ENCODE measurements at places on chromosomes 11 and 22. TPM values are rescaled to one million over a fixed set of nuclear protein-coding genes. Genes with fewer than 3 reads are reported as not detected.

DNA sequence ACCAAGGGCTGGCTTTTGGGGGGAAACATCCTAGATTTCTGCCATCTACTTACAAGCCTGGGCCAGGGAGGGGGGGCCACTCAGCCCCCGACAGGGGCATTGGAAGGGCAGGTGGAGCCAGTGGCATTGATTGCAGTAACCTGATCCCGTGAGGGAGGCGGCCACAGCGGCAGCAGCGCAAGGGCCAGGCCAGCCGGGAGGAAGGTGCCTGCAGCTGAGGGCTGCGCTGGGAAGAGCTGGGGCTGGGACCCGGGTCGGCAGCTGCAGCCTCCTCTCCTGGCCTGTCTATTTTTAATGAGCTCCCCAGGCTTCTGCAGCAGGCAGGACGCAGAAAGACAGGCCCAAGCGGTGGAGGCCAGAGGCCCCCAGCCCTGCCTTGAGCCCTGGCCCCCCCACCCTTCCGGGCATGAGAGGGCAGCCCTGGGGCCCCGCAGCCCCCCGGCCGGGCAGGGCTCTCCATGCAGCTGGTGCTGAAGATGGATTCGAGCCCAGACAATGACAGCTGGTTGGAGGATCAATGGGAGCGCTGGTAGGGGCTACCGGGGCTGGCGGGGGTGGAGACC, 10.6 kb downstream of the FREY1 start:
- H3K4me3 ChIP-seq, result no peak overlapping the region
- H3K36me3 ChIP-seq, result no peaks in the 10 kb centered on the region
- H3K27me3 ChIP-seq, result peaks cover 69% of the 10 kb centered on the region
- DNase-seq, result no peak
- peaks cover 23% of the 10 kb centered on the region for H3K4me1 ChIP-seq
- no peak overlapping the region for H3K27ac ChIP-seq

GRCh38 chr11:1883346-1884302, 8.1 kb downstream of the PRR33 start:
- no peak for DNase-seq
- H3K27ac ChIP-seq, result no peak overlapping the region
- no peaks in the 10 kb centered on the region for H3K27me3 ChIP-seq
- H3K36me3 ChIP-seq, result peaks cover 51% of the 10 kb centered on the region

DNA sequence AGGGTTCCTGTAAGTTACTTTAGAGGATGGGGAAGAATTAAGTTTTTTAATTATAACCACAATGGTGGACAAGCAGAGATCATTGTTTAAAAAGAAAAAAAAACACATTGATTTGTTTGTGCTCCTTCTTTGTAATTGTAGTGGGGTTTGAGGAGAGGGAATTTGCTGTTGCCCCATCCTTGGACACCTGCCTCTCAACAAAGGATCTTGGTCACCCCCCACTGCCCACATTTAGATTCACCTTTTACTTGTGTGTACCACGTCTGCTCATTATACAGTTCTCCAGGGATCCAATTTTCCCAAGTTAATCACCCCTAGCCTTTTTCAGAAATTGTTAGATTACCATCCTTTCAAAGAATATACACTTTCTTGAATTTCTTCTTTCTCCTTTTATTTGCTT, 53.0 kb downstream of the DNAJC24 start:
- H3K36me3 ChIP-seq, result no peaks in the 10 kb centered on the region
- no peaks in the 10 kb centered on the region for H3K4me1 ChIP-seq
- no peak overlapping the region for H3K4me3 ChIP-seq
- no peaks in the 10 kb centered on the region for H3K27me3 ChIP-seq
- DNase-seq, result no peak
- no peak overlapping the region for H3K27ac ChIP-seq

GRCh38 chr11:14546672-14547071, 26.5 kb upstream of the PSMA1 start:
- no peaks in the 10 kb centered on the region for H3K4me1 ChIP-seq
- no peak for DNase-seq
- no peaks in the 10 kb centered on the region for H3K27me3 ChIP-seq
- H3K4me3 ChIP-seq, result no peak overlapping the region

- H3K4me3 ChIP-seq, result no peak overlapping the region
- peaks cover 96% of the 10 kb centered on the region for H3K36me3 ChIP-seq
- H3K27ac ChIP-seq, result no peak overlapping the region
- H3K4me1 ChIP-seq, result peaks cover 8% of the 10 kb centered on the region
Observed at GRCh38 chr22:50218996-50219727, 18.4 kb downstream of the SELENOO start.

GRCh38 chr11:76659672-76660532, 10.6 kb downstream of the LRRC32 start:
- no peak overlapping the region for H3K27ac ChIP-seq
- peaks cover 31% of the 10 kb centered on the region for H3K36me3 ChIP-seq
- no peak overlapping the region for H3K4me3 ChIP-seq
- H3K4me1 ChIP-seq, result peaks cover 18% of the 10 kb centered on the region
- no peak for DNase-seq

DNA sequence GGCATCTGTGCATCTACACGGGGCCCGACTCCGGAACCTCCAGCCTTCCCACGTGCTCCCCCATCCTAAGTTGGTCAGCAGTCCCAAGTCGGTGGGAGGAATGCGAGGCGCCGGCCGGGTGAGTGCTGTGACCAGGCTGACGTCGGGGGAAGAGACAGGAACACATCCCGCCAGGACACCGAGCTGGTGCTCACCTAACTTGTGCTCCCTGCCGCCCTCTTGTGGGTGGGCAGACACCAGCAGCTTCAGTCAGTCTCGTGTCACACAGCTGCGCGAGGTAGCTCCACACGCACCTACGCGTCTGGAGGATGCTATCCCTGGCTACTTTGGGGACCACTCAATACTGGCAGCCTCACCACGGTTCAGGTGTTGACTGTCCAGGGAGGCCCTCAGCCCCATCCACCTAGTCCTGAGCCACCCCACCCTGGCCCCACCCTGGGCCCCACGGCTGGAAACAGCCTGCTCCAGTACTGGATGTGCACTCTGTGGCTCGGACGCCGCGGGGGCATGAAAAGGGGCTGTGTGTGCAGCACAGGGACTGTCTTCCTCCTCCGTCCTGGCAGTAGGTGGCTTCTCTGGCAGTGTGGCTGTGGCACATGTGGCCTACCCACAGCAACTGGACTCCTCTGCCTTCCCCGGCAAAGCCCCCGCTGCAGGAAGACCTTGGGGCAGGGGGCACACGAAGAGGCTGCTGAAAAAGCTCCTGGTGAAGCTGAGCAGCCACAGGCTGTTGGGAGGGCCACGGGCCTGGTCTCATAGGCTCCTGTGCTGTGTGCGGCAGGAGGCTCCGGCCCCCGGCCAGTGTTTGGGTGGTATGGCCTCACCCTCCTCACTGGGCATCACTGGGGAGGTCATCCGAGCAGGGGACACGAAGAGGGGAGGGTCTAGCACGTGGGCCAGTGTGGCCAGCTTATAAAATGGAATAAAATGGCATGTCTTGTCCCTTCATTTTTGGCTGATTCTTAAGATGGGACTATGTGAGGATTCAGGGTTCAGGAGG, 11.2 kb upstream of the BID start:
- peaks cover 33% of the 10 kb centered on the region for H3K4me1 ChIP-seq
- peak overlapping the region; percentile 55 for H3K27ac ChIP-seq
- peak; percentile 79 for DNase-seq
- no peak overlapping the region for H3K4me3 ChIP-seq
- peaks cover 33% of the 10 kb centered on the region for H3K36me3 ChIP-seq
- no peaks in the 10 kb centered on the region for H3K27me3 ChIP-seq

DNA sequence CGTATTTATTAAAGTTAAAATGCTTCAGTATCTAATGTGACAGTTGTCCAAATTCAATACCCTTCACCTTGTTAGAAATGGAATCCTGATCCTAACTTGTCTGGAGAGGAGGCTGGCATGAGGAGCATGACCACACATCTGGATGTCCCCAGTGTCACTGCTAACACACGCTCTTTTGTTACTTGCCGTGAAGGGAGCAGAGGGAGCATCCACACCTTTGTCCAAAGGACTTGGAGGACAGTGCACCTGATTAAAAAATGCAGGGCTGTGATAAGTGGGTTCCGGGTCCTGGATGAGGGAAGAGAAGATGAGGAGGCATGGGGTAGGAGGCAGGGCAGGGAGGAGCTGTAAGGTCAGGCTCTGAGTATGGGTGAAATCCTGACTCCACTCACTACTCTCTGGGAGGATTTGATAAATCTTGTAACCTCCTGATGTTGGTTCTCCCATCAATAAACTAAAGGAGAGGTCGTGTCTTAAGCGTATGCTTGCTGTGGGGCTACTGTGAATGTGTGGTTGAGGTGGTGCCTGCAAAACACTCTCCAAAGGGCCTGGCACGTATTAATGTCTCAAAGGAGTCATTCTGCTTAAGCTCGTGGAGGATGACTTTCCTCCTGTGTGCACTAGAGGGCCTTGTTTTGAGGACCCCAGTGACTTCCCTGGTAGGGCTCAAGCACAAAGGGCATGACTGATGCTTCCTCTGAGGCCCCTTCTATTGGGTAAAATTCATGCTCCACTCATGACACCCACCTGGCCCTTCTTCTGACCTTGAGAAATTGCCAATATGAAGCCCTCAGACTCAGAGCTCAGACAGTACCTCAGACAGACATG, 16.8 kb upstream of the IGLL5 start:
- DNase-seq, result no peak
- no peaks in the 10 kb centered on the region for H3K4me1 ChIP-seq
- peaks cover 34% of the 10 kb centered on the region for H3K27me3 ChIP-seq

DNA sequence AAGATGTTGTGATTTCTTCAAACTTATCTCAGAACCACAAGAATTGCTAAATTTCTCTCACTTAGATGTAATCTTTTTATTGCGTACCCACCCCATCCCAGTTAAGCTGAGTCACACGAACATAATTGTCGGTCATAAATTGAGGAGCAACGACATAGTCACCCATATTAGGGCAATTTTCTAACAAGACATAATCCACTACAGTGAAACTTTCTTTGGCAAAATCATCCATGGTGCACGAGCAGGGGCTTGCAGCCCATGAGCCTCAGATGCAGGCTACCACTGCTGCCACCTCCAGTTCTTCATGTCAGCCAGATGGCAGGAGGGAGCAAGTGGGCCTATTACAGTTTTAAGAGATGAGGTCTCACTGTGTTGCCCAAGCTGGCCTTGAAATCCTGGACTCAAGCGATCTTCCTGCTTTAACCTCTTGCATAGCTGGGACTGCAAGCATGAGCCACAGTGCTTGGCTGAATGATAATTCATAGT, 70.3 kb upstream of the GRK2 start:
- H3K27ac ChIP-seq, result no peak overlapping the region
- H3K36me3 ChIP-seq, result peaks cover 58% of the 10 kb centered on the region
- no peak overlapping the region for H3K4me3 ChIP-seq
- H3K27me3 ChIP-seq, result no peaks in the 10 kb centered on the region
- no peak for DNase-seq

- no peaks in the 10 kb centered on the region for H3K27me3 ChIP-seq
- no peak overlapping the region for H3K27ac ChIP-seq
- no peak for DNase-seq
- H3K36me3 ChIP-seq, result peaks cover 100% of the 10 kb centered on the region
Observed at GRCh38 chr22:30017375-30018223, 62.7 kb upstream of the HORMAD2 start.

DNA sequence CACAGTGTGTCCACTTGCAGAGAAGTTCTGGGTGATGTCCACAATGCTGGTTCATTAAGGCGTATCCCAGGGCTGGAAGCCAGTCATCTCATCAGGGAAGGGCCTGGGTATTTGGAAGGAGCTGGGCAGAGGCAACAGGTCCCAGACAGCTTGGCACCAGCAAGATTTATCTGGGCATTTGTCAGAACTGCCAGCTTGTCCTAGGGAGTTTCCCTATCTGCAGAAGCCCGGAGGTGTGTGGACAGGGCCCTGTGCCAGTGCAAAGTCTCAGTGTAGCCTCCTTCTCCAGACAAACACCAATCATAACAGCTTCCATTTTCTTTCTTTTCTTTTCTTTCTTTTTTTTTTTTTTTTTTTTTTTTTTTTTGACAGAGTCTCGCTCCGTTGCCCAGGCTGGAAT, 125.3 kb upstream of the TIMP3 start:
- H3K27ac ChIP-seq, result no peak overlapping the region
- H3K4me1 ChIP-seq, result peaks cover 16% of the 10 kb centered on the region
- H3K36me3 ChIP-seq, result no peaks in the 10 kb centered on the region
- H3K27me3 ChIP-seq, result no peaks in the 10 kb centered on the region
- no peak overlapping the region for H3K4me3 ChIP-seq

DNA sequence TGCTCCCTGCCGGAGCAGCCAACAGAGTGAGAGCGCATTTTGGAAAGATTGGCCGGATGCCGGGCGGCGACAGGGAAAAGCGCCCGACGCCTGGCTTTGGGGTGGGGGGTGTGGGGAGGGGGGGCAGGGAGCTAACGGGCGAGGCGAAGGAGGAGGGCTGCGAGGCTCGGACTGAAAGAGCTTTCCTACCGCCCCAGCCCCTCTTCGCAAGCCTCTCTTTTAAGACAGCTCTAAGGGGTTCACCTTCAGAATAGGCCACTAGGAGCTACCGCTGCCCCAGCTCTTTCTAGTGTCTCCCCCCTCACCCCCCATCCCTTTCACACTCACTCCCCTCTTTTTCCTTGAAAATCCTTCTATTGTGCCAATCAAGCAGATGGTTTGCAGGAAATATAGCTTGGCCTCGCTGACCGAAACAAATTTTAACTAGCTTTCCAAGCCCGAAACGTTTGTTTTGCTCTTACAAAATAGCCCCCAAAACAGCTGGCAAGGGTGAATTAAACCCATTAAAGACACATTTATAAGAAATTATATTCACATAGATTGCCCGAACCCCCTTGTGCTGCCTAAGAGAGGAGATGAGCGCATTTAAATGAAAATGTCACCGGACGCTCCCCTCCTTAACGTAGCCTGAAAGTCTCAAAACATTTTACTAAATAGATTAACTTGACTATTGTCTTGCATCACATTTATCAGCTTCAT, 3.7 kb upstream of the DBX1 start:
- peaks cover 28% of the 10 kb centered on the region for H3K27me3 ChIP-seq
- no peak for DNase-seq
- H3K4me1 ChIP-seq, result peaks cover 14% of the 10 kb centered on the region
- H3K36me3 ChIP-seq, result no peaks in the 10 kb centered on the region
- no peak overlapping the region for H3K27ac ChIP-seq

GRCh38 chr11:105699203-105699602, 89.3 kb downstream of the GRIA4 start:
- no peaks in the 10 kb centered on the region for H3K27me3 ChIP-seq
- H3K36me3 ChIP-seq, result no peaks in the 10 kb centered on the region
- no peak overlapping the region for H3K4me3 ChIP-seq
- no peak overlapping the region for H3K27ac ChIP-seq
- no peak for DNase-seq

GRCh38 chr11:32962016-32962415, 53.7 kb upstream of the DEPDC7 start:
- DNase-seq, result no peak
- no peaks in the 10 kb centered on the region for H3K36me3 ChIP-seq
- no peaks in the 10 kb centered on the region for H3K4me1 ChIP-seq
- H3K27me3 ChIP-seq, result no peaks in the 10 kb centered on the region

The OR51B2 gene
- total RNA-seq, result not detected

The CNTF gene
- total RNA-seq, result not detected

The ANO1 gene
- total RNA-seq, result 20.1 TPM

The MMP10 gene
- total RNA-seq, result not detected

Data from stomach (tissue), 19 donors.